T1000 (cell line): ENCODE measurements at places on chromosomes 5 and 9.
A peak's percentile ranks its signal among the peaks of the same experiment; 100 is the strongest.

- no peak for DNase-seq
Measured at GRCh38 chr5:143892908-143893307, 80.9 kb downstream of the HMHB1 start.

- no peak for DNase-seq
Measured at GRCh38 chr5:140109759-140110645, 3.9 kb upstream of the PURA start.

- DNase-seq = no peak
Measured at GRCh38 chr5:168275940-168276339, 15.5 kb upstream of the WWC1 start.

DNA sequence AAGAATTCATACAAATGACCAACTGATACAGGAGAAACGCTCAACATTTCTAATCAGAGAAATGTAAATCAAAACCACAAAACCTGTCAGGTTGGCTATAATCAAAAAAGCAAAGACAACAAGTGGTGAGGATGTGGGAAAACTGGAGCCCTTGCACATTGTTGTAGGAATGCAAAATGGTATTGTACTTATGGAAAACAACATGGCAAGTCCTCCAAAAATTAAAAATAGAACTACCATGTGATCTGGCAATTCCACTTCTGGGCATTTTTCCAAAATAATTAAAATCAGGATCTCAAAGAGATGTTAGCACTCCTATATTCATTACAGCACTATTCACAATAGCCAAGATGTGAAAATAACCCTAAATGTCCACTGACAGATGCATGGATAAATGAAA, 76.1 kb downstream of the FNIP1 start:
- DNase-seq = no peak

DNA sequence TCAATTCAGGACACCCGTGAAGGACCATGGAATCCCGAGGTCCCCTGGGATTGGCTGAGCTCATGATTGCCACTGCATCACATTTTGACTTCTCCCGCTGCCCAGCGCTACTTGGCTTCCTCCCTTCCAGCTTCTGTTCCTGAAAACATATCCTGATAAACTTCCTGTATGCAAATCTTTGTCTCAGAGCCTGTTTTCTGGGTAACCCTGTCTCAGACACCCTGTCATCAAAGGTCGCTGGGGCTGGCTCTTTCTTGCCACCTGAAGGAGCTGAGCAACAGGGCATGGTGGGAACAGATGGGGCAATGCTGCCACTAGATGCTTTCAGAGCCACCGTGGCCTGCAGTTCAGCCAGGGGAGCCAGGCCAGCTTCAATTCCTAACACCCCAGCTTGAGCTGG, 154.3 kb upstream of the TBC1D2 start:
- DNase-seq = no peak

DNA sequence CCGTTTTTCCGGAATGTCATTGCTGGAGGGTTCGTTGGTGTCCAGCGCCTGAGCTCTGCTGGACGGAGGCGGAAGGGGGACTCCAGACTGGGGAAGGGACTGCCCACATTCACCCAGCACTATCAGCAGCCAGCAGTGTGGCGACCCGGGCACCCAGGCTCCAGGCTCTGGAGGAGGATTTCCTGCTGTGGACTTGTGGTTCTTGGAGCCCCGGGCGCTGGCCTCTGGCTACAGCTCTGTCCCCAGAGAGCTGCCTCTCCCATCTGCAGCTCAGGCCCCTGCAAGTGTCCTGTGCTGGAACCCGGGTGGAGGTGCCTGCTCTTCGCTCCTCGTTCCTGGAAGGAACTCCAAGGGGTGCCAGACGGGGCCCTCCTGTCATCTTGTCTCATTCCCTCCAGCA, 152.6 kb downstream of the RGS3 start:
- no peak for DNase-seq

- no peak for DNase-seq
Measured at GRCh38 chr9:86187121-86187520, 72.3 kb downstream of the C9orf153 start.

DNA sequence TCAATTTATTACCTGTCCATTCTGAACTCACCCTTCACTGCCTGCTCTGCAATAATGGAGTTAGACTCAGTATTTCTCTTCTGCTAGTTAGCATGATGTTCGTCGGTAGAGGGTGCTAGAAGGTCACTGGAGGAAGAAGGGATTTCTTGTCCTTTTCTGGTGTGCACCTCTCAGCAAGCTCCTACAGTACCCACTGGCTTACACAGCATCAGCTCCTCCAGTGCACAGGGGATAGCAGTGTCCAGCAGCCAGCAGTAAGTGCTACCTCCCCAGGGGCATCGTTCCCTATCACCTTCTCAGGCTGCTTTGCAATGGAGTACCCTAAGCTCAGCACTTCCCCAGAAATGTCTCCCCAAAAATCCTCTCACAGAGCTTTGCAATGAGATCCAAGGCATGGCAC, 45.9 kb upstream of the APC start:
- no peak for DNase-seq

DNA sequence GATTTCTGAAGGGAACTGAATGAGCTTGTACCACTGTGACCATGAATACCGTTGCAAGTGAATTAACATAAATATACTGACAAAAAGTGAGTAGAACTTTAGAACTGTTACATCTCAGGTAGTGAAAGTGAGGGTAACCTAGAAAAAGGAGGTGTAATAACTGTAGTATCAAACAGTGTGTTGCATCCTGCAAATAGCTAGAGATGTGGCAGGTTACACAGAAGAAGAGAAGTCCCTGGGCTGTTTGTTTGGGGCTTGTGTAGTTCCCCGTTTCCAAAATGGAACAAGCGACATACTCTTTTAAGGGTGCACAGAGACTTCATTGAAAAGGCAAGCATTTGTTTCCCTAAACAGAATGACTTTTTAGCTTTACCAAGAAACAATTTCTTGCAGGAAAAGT, 214.8 kb downstream of the NR3C1 start:
- DNase-seq = no peak

DNA sequence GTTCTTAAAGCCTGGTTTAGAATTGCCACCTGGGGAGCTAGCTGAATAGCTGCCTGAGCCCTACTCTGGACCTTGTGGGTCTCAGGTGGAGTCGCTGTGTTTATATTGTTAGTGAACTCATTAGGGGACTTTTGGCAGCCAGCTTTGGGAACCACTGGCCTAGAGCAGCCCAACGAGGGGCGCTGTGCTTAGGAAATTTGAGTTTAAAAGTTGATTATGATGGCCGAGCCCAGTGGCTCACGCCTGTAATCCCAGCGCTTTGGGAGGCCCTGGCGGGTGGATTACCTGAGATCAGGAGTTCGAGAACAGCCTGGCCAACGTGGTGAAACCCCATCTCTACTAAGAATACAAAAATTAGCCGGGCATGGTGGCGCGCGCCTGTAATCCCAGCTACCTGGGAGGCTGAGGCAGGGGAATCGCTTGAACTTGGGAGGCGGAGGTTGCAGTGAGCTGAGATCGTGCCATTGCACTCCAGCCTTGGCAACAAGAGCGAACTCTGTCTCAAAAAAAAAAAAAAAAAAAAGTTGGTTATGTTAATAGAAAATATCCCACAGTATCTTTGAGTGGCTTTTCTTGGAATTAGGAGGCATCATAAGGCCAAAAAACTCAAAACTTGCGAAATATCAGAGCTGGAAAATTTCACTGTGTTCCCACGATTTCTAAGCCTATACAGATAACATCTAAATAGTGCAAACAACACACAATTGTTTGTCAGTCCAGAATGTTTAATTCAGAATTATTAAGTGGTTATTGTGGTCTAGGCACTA, 809 bp downstream of the MCCC2 start:
- no peak for DNase-seq

DNA sequence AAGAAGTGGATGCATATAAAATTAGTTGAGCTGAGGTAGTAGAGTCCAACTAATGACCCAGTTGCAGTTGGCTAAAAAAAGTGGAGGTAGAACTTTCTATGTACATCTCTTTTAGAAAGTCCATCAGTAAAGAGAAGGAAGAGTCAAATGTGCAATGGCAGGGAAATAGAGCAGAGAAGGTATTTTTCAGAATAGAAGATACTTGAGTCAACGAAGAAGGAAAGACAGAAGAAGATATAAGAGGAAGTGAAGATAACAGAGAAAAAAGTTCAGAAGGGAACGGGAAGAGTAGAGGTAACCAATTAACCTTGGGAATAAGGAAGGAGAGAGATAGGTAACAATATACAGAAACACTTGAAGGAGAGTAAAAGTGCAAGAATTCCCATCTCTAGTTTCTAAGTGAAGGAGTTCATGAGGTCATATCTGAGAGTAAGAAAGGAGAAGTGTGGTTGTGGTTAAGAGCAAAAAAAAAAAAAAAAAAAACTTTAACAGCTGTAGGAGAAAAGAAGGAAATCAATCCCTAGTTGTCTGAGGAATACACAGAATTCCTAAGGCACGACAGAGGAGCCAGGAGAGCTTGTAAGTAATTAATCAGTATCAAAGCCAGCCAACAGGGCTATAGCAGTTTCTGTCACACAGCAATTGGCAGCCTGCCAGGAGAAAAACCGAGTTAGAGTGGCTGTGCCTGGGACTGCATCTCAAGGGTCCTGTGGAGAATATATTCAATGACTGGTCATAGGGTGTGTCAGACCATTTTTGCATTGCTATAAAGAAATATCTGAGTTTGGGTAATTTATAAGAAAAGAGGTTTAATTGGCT, 61.0 kb downstream of the ARL15 start:
- DNase-seq = peak; percentile 20

DNA sequence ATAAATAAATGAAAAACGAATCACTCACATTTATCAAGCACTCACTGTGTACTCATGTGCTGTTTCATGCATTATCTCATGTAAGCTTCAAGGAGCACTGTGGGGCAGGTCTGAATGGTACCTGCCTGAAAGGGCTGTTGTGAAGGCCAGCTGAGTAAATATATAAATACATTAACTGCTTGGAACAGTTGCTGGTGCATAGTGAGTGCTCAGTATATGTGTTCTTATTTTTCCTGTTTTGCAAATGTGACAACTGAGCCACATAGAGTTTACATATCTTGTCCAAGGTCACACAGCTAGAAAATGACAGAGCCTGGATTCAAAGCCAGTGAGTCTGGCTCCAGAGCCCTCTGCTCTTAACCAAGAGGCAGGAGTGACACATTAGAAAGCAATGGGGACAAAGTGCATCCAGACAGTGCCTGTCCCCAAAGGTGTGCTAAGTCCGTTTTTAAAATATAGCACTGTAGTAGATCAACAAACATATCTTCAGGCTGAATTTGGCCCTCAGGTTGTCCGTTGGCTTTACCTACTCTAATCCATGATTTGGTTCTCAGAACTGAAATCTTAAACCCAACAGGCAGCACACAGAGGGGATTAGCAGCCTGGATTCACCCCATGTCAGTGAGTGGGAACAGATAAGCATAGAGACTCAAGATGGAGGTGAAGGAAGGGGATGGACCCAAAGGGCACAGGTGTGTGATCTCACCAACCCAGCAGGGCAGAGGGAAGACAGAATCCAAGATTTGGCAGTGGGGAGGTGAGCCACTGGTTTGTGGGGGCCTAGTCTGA, 70.8 kb downstream of the WWC1 start:
- no peak for DNase-seq

DNA sequence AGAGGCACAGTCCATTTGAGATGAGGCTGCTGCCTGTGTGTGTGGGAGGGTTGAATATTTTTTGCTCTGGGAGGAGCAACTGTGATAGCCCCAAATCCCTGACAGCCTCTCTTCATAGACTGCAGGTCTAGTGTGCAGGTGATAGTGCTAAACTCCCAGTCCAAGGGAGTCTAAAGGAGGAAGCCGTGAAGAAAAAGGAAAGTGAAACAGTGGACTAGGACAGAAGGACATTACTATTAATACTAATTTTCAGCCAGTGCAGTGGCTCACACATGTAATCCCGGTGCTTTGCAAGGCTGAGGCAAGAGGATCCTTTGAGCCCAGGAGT, 295.0 kb downstream of the PDE4D start:
- no peak for DNase-seq

- DNase-seq = no peak
Measured at GRCh38 chr5:150189326-150189725, 536 bp upstream of the SLC6A7 start.

GRCh38 chr5:165805756-165806155, 2300.3 kb downstream of the MAT2B start:
- no peak for DNase-seq

- no peak for DNase-seq
Measured at GRCh38 chr9:98049288-98050072, 7.1 kb upstream of the NANS start.

DNA sequence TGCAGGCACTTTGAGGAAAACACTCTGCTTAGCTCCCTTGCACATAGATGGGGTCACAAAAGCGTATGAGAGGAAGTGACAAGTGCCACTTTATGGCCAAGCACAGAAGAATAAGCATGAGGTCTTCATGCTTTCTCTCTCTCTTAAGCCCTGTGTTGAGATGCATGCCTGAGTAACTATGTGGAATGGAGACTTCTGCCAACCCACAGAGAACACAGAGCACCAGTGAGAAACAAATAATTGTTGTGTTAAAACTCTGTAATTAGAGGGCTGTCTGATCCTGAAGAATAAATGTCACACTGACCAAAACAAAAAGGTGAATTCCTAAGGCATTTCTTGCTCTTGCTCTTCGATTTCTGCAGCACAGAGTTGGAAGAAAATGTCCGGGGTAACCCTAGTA, 488.5 kb downstream of the CTNND2 start:
- DNase-seq = no peak

GRCh38 chr9:86020731-86021130, 78.6 kb downstream of the GOLM1 start:
- no peak for DNase-seq

GRCh38 chr5:56282216-56282615, 49.1 kb upstream of the ANKRD55 start:
- no peak for DNase-seq

- peak; percentile 26 for DNase-seq
Measured at GRCh38 chr5:152142840-152143469, 218.3 kb upstream of the GLRA1 start.

GRCh38 chr9:79977510-79978197, 405.9 kb downstream of the TLE4 start:
- DNase-seq = no peak

DNA sequence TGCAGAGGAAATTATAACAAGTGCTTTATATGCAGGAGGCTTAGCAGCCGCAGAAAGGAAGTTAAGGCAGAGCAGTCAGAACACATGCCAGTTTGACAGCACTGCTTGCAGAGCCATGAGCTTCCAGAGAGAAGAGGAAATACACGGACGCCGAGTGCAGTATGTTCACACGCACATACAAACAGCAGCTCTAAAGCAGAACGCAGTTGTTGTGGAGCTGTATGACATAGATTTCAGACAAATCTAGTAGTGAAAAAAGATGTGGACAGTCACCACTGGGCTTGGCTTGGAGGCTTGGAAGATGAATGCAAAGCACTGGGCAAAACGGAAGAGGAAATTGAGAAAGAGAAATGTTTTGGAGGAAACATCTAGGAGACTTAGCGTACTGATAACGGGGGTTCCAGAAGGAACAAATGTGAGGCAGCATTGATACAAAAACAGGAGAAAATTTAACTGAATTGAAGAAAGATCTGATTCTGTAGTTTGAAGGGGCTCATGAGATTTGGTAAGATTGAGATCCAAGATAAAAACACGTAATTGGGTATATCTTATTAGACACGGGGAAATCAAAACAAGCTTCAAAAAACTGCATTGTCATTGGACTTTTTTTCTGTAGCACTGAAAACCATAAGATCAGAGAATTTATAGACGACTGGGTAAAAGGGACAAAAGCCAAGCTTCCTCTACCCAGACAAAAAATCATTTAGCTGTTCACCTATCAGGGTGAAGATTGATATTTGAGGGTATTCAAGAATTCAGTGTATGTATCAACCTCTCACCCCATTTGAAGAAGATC, 19.6 kb upstream of the ROPN1L start:
- DNase-seq = no peak

GRCh38 chr9:133148199-133149129, 15.2 kb downstream of the GBGT1 start:
- peak; percentile 23 for DNase-seq
